ENCODE measurements at places on chromosomes 2 and 18. TPM values are rescaled to one million over a fixed set of nuclear protein-coding genes. Genes with fewer than 3 reads are reported as not detected.

- no peak for DNase-seq
Observed at GRCh38 chr2:95266781-95267430, 7.3 kb upstream of the PROM2 start.

DNA sequence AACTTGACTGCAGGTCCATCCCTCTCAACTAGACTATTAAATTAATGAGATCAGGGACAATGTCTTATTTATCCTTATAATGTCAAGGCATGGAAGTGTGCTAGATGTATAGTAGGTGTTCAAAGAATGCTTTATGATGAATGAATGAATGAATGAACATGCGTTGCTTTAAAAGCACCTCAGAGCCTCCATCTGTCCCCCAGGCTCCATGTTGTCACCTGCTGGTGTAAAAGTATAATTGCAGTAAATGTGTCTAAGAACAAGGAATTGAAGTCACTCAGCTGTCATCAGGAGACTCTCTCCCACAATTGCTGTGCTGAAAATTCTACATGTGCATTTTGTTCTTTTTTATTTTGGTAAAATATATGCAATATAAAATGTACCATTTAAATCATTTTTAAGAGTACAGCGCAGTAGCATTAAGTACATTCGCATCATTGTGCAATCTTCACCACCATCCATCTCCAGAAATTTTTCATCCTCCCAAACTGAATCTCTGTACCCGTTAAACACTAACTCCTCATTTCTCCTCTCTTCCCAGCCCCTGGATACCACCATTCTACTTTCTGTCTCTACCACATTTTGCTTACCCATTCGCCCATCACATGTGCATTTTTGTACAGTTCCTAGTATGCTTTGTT lies 52.6 kb downstream of the GNAL start:
- DNase-seq = no peak

DNA sequence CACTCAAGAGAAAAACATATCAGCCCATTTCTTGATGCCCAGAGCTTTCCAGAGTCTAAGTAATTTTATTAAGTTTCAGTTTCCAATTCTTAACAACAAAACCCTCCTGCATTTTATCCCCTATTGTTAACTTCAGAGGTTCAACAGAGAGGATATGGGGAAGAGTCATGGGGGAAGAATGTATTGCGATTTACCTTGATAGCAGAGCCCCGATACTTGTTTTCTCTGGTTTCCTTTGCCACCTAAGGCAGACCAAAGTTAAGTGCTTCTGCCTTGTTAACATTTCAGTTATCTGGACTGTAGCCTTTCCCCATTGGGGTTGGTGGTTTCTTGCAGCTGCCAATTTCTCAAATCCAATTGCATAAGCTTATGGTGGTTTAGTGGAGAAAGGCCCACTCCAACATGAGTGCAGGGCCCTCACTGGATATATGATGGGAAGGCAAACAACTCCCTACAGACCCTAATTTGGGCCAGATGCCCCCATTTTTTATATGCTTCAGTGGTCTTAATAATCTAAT lies 82.0 kb upstream of the ITGB6 start:
- DNase-seq = no peak

DNA sequence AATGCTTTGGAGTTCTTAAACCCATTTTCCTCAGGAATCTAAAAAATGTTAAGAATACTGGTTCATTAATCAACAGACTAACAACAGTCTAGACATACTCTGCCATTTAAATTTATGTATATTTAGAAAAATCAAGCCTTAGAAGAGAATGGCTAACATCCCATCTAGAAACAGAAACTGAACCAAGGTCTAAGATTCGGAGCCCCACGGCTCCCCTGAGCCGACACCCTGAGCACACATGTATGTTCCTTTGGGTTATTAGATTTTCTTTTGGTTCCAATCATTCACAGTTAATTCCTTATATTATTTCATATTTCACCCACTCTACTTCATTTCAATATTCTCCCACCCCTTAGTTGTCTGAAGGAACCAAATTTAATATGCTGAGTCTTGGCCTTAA lies 94.8 kb upstream of the HNRNPA3 start:
- DNase-seq = no peak

DNA sequence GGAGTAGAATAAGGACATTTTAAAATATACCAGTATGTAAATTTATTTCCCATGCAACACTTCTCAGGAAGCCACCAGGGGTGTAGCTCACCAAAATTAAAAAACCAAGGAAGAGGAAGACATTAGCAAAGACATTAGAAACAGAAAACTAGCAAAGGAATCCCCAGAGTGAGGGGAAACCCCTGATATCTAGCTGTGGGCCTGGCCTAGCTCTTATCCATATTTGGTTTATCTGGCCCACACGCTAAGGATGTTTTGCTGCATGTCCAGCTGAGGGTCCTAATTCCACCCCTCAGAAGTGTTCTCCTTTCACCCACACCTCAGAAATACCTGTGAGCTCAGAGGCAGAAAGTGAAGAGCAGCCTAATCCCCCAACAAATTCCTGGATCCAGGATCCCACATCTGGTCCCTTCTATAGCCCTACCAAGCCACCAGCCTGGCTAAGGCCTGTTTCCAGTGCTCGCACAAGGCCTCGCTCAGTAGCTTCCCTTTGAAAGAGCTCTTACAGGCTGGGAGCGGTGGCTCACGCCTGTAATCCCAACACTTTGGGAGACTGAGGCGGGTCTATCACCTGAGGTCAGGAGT lies 17.4 kb downstream of the OSBPL1A start:
- DNase-seq = no peak

DNA sequence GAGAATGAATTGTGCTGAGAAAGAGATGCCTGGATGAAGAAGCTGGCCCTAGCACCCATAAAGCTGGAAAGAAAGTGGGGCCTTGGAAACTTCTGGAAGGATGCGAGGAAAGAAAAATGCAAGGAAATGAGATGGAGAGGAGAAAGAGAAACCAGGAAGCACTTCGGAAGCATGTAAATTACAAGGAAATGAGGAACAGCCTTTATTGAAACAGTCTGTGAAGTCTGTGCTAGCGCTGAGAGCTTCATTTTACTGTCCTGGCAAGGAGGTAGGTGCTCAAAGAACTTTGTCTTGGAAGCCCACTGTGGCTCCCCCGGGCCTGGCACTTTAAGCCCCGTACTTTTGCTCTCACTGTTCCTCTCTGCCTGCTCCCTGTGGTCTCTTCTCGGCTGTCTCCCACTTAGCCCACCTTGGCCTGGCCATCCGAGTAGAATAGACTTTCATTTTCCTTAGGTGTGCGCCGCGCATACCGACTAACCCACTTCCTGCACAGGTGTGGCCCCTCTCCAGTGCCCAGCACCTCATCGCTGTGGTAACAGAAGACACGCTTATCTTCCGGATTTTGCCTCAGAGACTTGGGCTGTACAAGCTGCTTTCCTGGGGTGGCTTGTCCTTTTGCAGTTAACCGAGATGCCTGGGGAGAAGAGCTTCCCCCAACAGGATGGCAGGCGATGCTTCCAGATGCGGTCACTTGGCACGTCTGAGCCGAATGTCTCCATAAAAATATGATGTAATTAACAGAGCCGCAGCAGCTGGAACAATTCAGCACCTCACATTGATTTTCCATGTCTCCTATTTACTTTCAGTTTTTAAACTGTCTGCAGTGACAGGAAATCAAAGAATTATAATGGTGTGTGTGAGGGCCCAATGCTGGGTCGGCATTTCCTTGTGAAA lies 199.6 kb downstream of the HRH4 start:
- DNase-seq = no peak

DNA sequence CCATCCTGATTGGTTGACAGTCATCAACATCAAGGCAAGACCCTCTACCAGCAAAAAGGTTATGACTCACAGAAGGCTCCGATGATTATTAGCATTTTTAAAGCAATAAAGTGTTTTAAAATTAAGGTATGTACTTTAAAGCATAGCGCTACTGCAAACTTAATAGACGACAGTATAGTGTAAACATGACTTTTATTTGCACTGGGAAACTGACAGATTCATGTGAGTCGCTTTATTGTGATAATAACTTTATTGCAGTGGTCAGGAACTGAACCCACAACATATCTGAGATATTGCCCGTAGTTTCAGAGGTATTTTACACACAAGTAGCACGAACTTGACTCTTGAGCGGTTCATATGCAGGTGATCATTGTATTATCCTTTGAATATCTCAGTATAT lies 249.1 kb downstream of the LTBP1 start:
- DNase-seq = no peak

- peak; percentile 64 for DNase-seq
Observed at GRCh38 chr2:8680822-8681760, 765 bp upstream of the ID2 start.

GRCh38 chr2:174666845-174667244 lies 69.2 kb upstream of the WIPF1 start:
- DNase-seq = no peak

GRCh38 chr2:169822785-169823392 lies 1.8 kb downstream of the METTL5 start:
- no peak for DNase-seq

DNA sequence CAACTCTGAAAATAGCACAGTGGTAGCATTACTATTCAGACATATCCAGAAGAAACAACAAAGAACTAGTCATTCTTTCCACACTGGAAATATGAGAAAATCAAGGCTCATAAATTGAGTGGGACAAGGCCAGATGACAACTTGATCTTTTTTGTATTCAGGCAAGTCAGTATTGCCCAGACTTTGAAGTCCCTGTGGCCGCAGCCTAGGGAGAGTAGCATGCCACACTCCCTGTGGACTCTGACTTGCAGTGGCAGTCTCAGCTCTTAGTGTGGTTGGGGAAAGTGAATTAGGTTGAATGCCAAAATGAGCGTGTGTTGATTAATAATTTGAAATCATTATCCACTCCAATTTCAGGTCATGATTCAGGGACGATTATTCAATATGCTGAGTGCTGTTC lies 53.8 kb upstream of the TMEM177 start:
- no peak for DNase-seq

- no peak for DNase-seq
Observed at GRCh38 chr18:3784949-3785348, 335.0 kb downstream of the TGIF1 start.

- DNase-seq = no peak
Observed at GRCh38 chr2:124267794-124268193, 242.7 kb downstream of the CNTNAP5 start.

- DNase-seq = no peak
Observed at GRCh38 chr2:28972778-28973335, 8.2 kb upstream of the TOGARAM2 start.

GRCh38 chr2:234288974-234289455 lies 207.9 kb downstream of the ARL4C start:
- DNase-seq = peak; percentile 17

DNA sequence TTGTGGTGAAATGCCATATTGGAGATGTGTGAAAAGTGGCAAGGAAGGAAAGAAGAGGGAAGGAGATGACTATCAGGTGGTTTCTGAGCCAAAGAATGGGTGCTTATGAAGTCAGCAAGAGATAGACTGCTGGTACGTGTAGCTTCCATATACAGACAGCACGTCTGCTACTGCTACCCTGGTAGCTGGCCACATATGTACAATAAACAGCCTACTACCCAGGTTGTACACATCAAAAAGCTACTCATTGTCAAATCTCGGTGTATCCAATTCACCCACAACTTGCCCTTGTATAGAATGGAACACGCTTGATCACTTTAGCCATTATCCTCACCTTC lies 761.8 kb downstream of the LRRTM4 start:
- DNase-seq = no peak

- DNase-seq = no peak
Observed at GRCh38 chr2:138718405-138718804, 61.8 kb downstream of the NXPH2 start.

DNA sequence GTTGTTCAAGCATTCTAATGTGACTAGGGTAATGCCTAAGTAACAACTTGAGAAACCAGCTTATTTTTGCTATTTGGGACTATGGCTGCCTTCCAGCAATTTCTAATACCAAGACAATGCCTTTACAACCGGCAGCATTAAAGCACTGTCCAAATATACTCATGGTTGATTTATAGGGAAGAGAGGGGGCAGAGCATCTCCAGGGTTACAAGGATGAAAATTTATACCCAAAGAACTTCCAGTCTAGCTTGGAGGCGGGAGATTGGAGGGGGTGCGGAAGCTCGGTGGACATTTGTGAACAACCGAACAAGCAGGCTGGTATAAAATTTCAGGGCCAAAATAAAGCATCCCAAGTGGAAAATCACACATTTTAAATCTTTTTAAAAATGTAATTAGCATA lies 294.9 kb upstream of the STON1 start:
- DNase-seq = no peak

GRCh38 chr2:100630473-100630977 lies 67.7 kb downstream of the PDCL3 start:
- DNase-seq = no peak

- DNase-seq = no peak
Observed at GRCh38 chr18:31050635-31051034, 8.1 kb upstream of the DSC3 start.

DNA sequence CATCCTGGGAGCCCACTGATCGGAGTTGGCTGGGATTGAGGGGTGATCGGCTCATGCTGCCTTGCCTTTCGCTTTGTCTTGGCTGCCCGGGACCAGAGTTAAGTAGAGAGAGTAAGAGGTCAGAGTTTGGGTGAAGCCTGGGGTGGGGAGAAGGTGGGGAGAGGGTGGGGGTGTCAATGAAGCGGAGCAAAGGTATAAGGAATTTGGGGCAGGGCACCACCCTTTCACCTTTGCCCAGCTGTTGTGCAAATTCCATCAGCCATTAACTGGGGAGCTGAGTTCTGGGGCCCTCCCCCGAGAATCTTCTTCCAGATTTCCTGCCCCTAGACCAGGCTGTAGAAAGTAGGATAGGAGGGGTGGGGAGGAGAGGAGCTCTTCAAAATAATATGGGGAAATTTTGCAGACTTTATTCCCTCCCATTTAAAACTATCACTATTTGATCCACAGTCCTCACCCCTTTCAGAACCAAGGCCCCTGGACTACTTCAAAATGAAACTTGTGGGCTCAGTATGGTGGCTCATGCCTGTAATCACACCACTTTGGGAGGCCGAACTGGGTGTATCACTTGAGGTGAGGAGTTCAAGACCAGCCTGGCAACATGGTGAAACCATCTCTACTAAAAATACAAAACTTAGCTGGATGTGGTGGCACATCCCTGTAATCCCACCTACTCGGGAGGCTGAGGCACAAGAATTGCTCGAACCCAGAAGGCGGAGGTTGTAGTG lies at the start of gene SLC23A3:
Gene SLC23A3, minus strand, starts transcription at position 100 of the 725 bp plus-strand sequence. Its CDS starts 45 bp downstream, at position 55.
- no peak for DNase-seq

GRCh38 chr2:192749611-192750200 lies 555.0 kb upstream of the TMEFF2 start:
- DNase-seq = no peak

The LPIN1 gene
- 55.8 TPM for total RNA-seq

The NEU4 gene
- 5.4 TPM for total RNA-seq

The ERICH2 gene
- total RNA-seq = not detected

The MAL gene
- total RNA-seq = not detected

The RAB6C gene
- 0.68 TPM for total RNA-seq

The RPL31 gene
- 511 TPM for total RNA-seq

The SMARCAL1 gene
- 22.1 TPM for total RNA-seq

The VWC2L gene
- total RNA-seq = not detected

The LOXHD1 gene
- 5.5 TPM for total RNA-seq

The WBP1 gene
- total RNA-seq = 27.4 TPM

The GDF7 gene
- 39.7 TPM for total RNA-seq

The PID1 gene
- total RNA-seq = 109 TPM

The ACVR1C gene
- total RNA-seq = not detected

The DSG1 gene
- 1.1 TPM for total RNA-seq
